Breast epithelium (tissue), 4 donors: ENCODE measurements at places on chromosomes 1 and 21. TPM values are rescaled to one million over a fixed set of nuclear protein-coding genes. Genes with fewer than 3 reads are reported as not detected.

DNA sequence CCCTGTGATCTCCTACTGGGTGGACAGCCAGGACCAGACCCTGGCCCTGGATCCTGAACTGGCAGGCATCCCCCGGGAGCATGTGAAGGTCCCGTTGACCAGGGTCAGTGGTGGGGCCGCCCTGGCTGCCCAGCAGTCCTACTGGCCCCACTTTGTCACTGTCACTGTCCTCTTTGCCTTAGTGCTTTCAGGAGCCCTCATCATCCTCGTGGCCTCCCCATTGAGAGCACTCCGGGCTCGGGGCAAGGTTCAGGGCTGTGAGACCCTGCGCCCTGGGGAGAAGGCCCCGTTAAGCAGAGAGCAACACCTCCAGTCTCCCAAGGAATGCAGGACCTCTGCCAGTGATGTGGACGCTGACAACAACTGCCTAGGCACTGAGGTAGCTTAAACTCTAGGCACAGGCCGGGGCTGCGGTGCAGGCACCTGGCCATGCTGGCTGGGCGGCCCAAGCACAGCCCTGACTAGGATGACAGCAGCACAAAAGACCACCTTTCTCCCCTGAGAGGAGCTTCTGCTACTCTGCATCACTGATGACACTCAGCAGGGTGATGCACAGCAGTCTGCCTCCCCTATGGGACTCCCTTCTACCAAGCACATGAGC, 17.2 kb upstream of the SLC25A44 start:
- H3K36me3 ChIP-seq, result no peaks in the 10 kb centered on the region
- no peaks in the 10 kb centered on the region for H3K4me1 ChIP-seq
- no peaks in the 10 kb centered on the region for H3K27me3 ChIP-seq
- DNase-seq, result no peak
- H3K27ac ChIP-seq, result no peak overlapping the region
- H3K4me3 ChIP-seq, result no peak overlapping the region

GRCh38 chr1:1179983-1180861, 6.5 kb downstream of the TTLL10 start:
- no peak overlapping the region for H3K4me3 ChIP-seq
- no peak overlapping the region for H3K27ac ChIP-seq

- peaks cover 8% of the 10 kb centered on the region for H3K4me1 ChIP-seq
- no peak overlapping the region for H3K4me3 ChIP-seq
- H3K36me3 ChIP-seq, result no peaks in the 10 kb centered on the region
Observed at GRCh38 chr1:207882692-207883091, 28.2 kb downstream of the CD34 start.

DNA sequence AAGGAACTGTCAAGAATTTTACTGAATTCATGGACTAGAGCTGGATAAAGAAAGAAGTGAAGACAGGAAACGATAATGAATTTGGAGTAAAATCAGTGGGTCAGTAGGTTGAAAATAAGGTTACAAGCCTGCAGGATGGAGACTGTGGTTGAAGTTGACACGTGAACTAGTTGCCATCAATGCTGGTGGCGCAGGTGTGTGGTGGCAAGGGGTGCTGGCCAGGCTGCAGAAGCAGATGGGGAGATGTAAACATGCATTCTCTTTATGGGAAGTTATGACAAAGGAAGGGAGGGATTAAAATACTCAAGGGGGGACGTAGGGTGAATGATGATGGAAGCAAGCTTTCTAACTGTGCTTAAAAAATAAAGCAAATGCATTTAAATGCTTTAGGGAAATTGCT, 263.1 kb downstream of the KCNJ6 start:
- H3K27ac ChIP-seq, result no peak overlapping the region
- H3K27me3 ChIP-seq, result no peaks in the 10 kb centered on the region
- no peak for DNase-seq
- no peak overlapping the region for H3K4me3 ChIP-seq
- no peaks in the 10 kb centered on the region for H3K4me1 ChIP-seq

GRCh38 chr1:200738327-200738948, at the start of gene CAMSAP2:
TSS of gene CAMSAP2 (plus strand) at chr1:200738893. CDS start at chr1:200739828, 935 bp downstream.
- H3K4me1 ChIP-seq, result no peaks in the 10 kb centered on the region
- peak; percentile 83 for DNase-seq
- H3K4me3 ChIP-seq, result peak within 1 kb of the TSS; percentile 91

GRCh38 chr1:97120806-97121205, 399.2 kb downstream of the PTBP2 start:
- no peaks in the 10 kb centered on the region for H3K27me3 ChIP-seq
- H3K4me1 ChIP-seq, result no peaks in the 10 kb centered on the region
- no peak overlapping the region for H3K27ac ChIP-seq
- no peaks in the 10 kb centered on the region for H3K36me3 ChIP-seq
- H3K4me3 ChIP-seq, result no peak overlapping the region
- DNase-seq, result no peak

- no peaks in the 10 kb centered on the region for H3K27me3 ChIP-seq
- H3K4me1 ChIP-seq, result no peaks in the 10 kb centered on the region
- H3K36me3 ChIP-seq, result no peaks in the 10 kb centered on the region
Observed at GRCh38 chr21:14235101-14235500, 19.1 kb downstream of the RBM11 start.

DNA sequence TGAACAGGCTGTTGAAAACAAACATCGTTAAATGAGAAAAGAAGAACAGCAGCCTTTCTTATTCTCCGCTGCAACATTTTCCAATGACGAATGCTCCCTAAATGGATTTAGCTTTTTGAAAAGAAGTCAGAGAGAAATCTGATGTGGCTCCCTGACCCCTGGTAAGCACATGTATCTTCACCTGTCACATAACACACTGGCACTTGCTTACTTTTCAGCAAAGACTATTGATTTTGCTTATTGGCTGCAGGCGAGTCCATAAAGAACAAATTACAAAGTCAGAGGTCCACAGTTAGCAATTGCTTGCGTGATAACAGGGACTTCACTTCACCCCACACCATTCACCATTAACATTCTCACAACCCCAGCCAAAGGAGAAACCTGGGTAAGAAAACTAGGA, 362.8 kb downstream of the GPATCH2 start:
- no peaks in the 10 kb centered on the region for H3K27me3 ChIP-seq
- H3K36me3 ChIP-seq, result no peaks in the 10 kb centered on the region
- no peak overlapping the region for H3K4me3 ChIP-seq

GRCh38 chr1:216005916-216006315, 417.3 kb downstream of the USH2A start:
- H3K36me3 ChIP-seq, result no peaks in the 10 kb centered on the region
- H3K27me3 ChIP-seq, result no peaks in the 10 kb centered on the region
- H3K4me3 ChIP-seq, result no peak overlapping the region
- DNase-seq, result no peak

GRCh38 chr1:53956308-53957168, 10.4 kb downstream of the LRRC42 start:
- H3K27me3 ChIP-seq, result no peaks in the 10 kb centered on the region
- H3K36me3 ChIP-seq, result no peaks in the 10 kb centered on the region
- peak overlapping the region; percentile 74 for H3K27ac ChIP-seq
- no peak overlapping the region for H3K4me3 ChIP-seq
- no peaks in the 10 kb centered on the region for H3K4me1 ChIP-seq
- DNase-seq, result no peak

DNA sequence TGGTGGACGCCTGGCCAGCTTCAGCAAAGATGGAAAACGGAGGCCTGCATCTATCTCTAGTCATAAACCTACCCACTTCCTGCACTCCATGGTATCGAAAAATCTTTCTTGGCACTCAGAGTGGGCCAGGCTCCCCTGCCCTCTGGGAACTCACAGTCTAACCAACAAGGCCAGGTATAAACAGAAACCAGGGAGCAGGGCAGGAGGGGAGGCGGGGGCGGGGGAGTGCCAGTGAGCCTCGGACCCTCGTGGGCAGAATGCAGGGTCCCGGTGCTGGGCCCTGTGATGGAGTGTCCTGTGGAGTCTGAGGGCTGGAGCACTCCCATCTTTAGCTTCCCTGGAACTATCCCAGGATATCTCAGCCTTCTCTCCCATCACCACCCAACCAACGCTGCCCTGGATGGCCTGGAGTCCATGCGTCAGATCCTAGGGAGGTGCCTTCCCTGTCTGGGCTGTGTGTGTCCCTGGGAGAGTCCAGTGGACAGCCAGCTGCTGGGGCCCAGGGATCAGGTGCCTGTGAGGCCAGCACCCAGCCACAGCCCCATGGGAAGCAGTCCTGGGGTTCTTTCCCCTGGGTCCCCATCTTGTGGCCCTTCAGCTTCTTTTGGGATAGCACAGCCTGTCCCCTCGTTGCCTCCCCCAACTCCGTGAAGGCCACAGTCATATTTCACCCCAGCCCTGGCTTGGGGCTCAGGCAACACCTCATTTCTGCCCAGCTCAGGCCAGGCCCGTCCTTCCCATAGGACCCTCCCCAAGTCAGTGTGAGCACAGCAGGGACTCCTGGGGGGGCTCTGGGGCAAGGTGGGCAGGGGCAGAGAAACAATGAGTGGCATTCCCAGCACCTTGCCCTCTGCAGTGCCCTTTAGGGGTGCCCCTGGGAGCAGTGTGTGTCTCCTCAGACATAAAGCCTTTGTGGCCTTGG, 1.1 kb upstream of the EPS8L3 start:
- H3K4me1 ChIP-seq, result no peaks in the 10 kb centered on the region
- no peak overlapping the region for H3K27ac ChIP-seq
- H3K27me3 ChIP-seq, result no peaks in the 10 kb centered on the region

DNA sequence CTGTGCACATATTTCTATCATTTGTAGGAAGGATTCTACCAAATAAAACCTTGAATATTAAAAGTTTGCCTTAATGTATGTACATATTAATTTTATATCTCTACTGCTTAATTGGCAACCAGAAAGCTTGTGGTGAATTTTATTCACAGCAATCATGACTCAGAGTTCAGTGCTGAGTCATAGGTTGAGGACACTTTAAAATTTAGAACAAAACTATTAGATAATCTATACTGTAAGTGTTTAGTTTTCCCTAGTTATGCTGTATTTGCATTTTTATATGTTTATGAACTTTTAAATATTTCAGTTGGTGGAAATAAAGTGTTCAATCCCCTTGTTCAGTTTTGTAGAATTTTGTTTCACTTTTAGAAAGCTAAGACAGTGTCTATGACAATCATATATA, 841.5 kb downstream of the KCNT2 start:
- no peak for DNase-seq
- H3K27me3 ChIP-seq, result no peaks in the 10 kb centered on the region

- H3K4me1 ChIP-seq, result no peaks in the 10 kb centered on the region
- H3K36me3 ChIP-seq, result no peaks in the 10 kb centered on the region
- H3K27me3 ChIP-seq, result no peaks in the 10 kb centered on the region
Observed at GRCh38 chr21:26851109-26851944, 6.1 kb upstream of the ADAMTS1 start.

DNA sequence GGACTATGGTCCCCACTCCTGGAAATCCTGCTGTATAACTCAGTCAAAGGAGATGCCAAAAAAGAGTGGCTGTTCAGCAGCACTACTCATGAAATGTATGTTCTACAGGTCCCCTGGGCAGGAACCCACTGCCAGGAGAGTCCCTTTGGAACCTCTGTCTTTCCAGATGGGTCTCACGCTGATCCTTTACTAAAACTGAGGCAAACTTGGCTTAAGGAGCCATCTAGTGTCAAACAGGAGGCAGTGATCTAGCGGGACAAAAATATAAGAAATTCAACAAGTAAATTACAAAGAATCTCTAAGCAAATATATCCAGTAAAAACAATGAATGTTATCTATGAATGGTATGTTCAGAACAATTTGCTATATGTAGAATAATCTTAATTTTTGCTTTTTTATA, 80.5 kb upstream of the PRMT6 start:
- H3K4me3 ChIP-seq, result no peak overlapping the region
- no peak for DNase-seq
- no peaks in the 10 kb centered on the region for H3K36me3 ChIP-seq

DNA sequence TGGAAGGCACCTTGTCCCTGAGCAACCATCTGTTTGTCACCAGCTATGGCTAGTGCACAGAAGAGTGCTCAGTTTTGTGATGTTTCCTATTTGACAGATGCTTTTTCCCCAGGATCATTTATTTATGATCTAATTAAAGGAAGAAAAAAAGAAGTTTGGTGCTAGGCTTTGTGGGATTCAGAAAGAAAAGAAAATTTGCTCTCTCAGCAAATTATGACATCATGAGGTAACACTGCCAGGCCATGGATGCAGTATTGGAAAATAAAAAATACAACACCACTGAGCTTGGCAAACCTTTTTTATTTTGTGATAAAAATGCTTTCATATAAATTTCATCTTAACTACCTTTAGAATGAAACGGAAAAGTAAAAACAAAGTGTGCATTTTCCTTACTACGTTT, 15.5 kb upstream of the ADAM30 start:
- no peak overlapping the region for H3K4me3 ChIP-seq
- H3K27me3 ChIP-seq, result no peaks in the 10 kb centered on the region
- DNase-seq, result no peak
- H3K36me3 ChIP-seq, result no peaks in the 10 kb centered on the region

- peak overlapping the region; percentile 46 for H3K27ac ChIP-seq
- no peak for DNase-seq
- peak overlapping the region; percentile 81 for H3K4me3 ChIP-seq
- H3K4me1 ChIP-seq, result no peaks in the 10 kb centered on the region
- H3K27me3 ChIP-seq, result no peaks in the 10 kb centered on the region
- H3K36me3 ChIP-seq, result no peaks in the 10 kb centered on the region
Observed at GRCh38 chr1:94537254-94537653, 4.3 kb downstream of the F3 start.

DNA sequence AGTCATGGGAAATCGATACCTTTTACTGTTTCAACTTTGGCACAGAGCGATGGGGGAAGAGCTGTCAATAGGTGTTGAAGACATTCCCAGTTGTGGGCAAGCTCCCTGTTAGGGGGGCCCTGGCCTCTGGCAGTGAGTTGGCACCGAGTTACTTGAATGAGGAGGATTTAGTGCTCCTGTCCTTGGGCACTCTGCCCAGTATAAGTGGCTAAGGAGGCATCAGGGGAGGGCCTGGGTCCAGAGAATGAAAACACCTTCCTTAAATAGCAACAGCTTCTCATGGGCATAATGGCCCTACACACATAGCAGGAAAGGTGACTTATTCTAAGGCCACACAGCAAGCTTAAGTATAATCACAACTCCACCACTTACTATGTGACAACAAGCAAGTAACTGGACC, 664.4 kb downstream of the PTPRU start:
- H3K27me3 ChIP-seq, result no peaks in the 10 kb centered on the region
- H3K4me3 ChIP-seq, result no peak overlapping the region
- DNase-seq, result no peak
- no peaks in the 10 kb centered on the region for H3K4me1 ChIP-seq
- no peaks in the 10 kb centered on the region for H3K36me3 ChIP-seq

- H3K27me3 ChIP-seq, result no peaks in the 10 kb centered on the region
- peaks cover 11% of the 10 kb centered on the region for H3K4me1 ChIP-seq
- H3K4me3 ChIP-seq, result no peak overlapping the region
- DNase-seq, result no peak
Observed at GRCh38 chr1:225944387-225944786, 3.4 kb upstream of the LEFTY2 start.

GRCh38 chr1:74245168-74245772, 10.1 kb downstream of the TNNI3K start:
- H3K36me3 ChIP-seq, result no peaks in the 10 kb centered on the region
- H3K4me3 ChIP-seq, result no peak overlapping the region
- no peak for DNase-seq

GRCh38 chr21:37682966-37683365, 233.3 kb downstream of the KCNJ6 start:
- H3K4me3 ChIP-seq, result no peak overlapping the region
- H3K36me3 ChIP-seq, result no peaks in the 10 kb centered on the region
- H3K4me1 ChIP-seq, result no peaks in the 10 kb centered on the region
- no peak for DNase-seq
- no peaks in the 10 kb centered on the region for H3K27me3 ChIP-seq

- H3K36me3 ChIP-seq, result no peaks in the 10 kb centered on the region
- H3K4me3 ChIP-seq, result no peak overlapping the region
- no peaks in the 10 kb centered on the region for H3K4me1 ChIP-seq
- no peak for DNase-seq
Observed at GRCh38 chr1:15282038-15282437, 35.0 kb downstream of the FHAD1 start.

Gene FCAMR
- total RNA-seq, result not detected

Gene FBXO42
- total RNA-seq, result 26.7 TPM

Gene GADD45A
- total RNA-seq, result 52.4 TPM

Gene SLAMF9
- total RNA-seq, result not detected

Gene HPDL
- 0.44 TPM for total RNA-seq

Gene DDR2
- 238 TPM for total RNA-seq

Gene AIRE
- not detected for total RNA-seq
